Mesothelial cell of epicardium (in vitro differentiated cells): ENCODE measurements at places on chromosomes 4 and X. TPM values are rescaled to one million over a fixed set of nuclear protein-coding genes. Genes with fewer than 3 reads are reported as not detected.

Gene XAGE2
- total RNA-seq, result 15.3 to 23.0 TPM (median 22.5 TPM) in 3 replicates

Gene VCX
- total RNA-seq, result 0.41 TPM in 1 of 3 replicates, not detected in the others

Gene TMPRSS11D
- not detected in 3 replicates for total RNA-seq

Gene DUSP21
- total RNA-seq, result not detected in 3 replicates

Gene ZXDB
- total RNA-seq, result 9.0 to 9.7 TPM (median 9.4 TPM) in 3 replicates

Gene ARAP2
- total RNA-seq, result 15.4 to 16.6 TPM (median 16.0 TPM) in 3 replicates

Gene DCLK2
- 49.2 to 52.5 TPM (median 49.5 TPM) in 3 replicates for total RNA-seq

Gene MAGEC3
- 0.16 to 0.38 TPM (median 0.18 TPM) in 3 replicates for total RNA-seq

Gene CC2D2A
- 20.8 to 24.0 TPM (median 20.9 TPM) in 3 replicates for total RNA-seq

Gene TFDP3
- not detected in 3 replicates for total RNA-seq

Gene NRK
- 47.4 to 48.2 TPM (median 47.8 TPM) in 3 replicates for total RNA-seq

Gene NELFA
- total RNA-seq, result 53.0 to 55.8 TPM (median 55.8 TPM) in 3 replicates

GRCh38 chr4:54063737-54064316 is 578 bp downstream of the CHIC2 start:
- peak overlapping the region; percentile 96 for H3K27ac ChIP-seq
- H3K4me3 ChIP-seq, result peak overlapping the region; percentile 93
- DNase-seq, result peak; percentile 23
- H3K4me1 ChIP-seq, result peaks cover 41% of the 10 kb centered on the region

DNA sequence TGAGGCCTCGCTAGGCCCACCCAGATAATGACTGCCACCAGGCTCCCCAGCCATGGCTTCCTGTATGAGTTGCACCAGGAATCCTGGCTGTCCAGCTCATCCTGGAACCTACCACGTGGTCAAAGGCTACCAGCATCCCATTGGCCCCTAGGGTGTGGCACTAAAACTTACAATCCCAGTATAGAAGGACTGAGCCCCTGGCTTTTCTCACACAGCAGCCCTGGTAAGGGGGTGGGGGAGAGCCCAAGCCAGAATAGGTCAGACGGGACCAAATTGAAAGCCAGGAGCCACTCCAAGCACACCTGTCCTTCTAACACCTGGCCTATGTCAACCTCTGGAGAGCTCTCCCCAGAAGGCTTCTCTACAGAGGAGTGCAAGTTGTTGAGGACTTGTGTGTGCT is 269.3 kb upstream of the AGTR2 start:
- peaks cover 61% of the 10 kb centered on the region for H3K36me3 ChIP-seq
- no peak overlapping the region for H3K27ac ChIP-seq
- no peak overlapping the region for H3K4me3 ChIP-seq
- no peaks in the 10 kb centered on the region for H3K4me1 ChIP-seq

DNA sequence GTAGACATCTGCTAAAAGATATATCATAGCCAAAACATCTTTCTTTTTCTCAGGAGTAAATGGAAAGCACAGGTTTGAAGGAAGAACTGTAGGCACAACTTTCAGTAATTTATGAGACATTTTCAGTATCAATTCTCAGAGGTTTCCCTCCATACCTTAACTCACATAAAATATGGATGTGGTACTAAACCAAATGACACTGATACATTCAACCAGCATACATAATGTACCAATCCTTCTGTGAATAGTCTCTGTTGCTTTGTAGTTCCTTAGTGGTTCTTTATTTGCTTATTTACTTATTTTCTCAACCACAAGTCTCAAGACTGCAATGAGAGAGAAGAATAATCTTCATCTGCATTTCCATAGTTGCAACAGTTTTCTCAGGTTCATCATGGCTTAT is 96.1 kb downstream of the ARHGAP24 start:
- DNase-seq, result no peak
- H3K27ac ChIP-seq, result no peak overlapping the region
- H3K27me3 ChIP-seq, result no peaks in the 10 kb centered on the region
- no peaks in the 10 kb centered on the region for H3K4me1 ChIP-seq
- no peaks in the 10 kb centered on the region for H3K36me3 ChIP-seq

GRCh38 chr4:13678186-13678924 is 50.8 kb upstream of the BOD1L1 start:
- peaks cover 9% of the 10 kb centered on the region for H3K4me1 ChIP-seq
- H3K27ac ChIP-seq, result no peak overlapping the region

DNA sequence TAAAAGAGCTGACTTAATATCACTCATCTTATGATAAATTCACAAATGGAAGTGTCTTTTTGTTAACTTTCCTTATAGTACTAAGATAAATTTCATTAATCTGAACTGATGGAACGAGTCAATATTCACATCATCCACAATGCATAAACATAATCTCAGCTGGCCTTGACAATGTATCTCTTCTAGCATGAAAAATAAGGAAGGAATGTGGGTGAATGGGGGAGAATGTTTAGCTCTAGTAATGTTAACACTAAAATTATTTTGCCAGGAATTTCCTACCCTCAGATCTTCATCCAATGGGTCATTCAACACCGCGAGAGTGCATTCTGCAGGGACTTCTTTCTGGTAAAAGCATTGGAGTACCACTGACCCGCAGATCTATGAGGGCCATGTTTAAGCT is 15.8 kb downstream of the TRPC3 start:
- H3K27ac ChIP-seq, result no peak overlapping the region
- H3K4me3 ChIP-seq, result no peak overlapping the region
- peaks cover 2% of the 10 kb centered on the region for H3K4me1 ChIP-seq
- H3K27me3 ChIP-seq, result peaks cover 28% of the 10 kb centered on the region
- H3K36me3 ChIP-seq, result no peaks in the 10 kb centered on the region

DNA sequence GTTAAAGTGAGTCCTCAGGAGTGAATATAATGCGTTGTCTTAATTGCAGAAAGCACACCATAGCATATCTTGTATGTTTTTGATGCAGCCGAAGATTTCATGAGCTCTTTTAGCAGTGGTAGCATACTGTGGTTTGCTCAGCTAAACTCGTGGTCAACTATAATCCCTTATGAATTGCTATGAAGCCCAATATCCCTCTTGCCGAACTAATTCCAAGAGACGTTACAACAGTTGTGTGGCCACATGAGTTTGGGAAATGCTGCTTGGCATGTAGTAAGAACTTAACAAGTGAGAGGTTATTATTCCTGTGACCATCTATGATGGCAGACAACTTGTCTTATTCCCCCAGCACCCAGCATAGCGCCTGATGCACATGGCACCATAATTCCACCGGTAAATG is 30.7 kb downstream of the SYAP1 start:
- no peaks in the 10 kb centered on the region for H3K27me3 ChIP-seq
- H3K27ac ChIP-seq, result no peak overlapping the region
- H3K4me1 ChIP-seq, result peaks cover 4% of the 10 kb centered on the region
- H3K4me3 ChIP-seq, result no peak overlapping the region
- peaks cover 36% of the 10 kb centered on the region for H3K36me3 ChIP-seq
- no peak for DNase-seq

DNA sequence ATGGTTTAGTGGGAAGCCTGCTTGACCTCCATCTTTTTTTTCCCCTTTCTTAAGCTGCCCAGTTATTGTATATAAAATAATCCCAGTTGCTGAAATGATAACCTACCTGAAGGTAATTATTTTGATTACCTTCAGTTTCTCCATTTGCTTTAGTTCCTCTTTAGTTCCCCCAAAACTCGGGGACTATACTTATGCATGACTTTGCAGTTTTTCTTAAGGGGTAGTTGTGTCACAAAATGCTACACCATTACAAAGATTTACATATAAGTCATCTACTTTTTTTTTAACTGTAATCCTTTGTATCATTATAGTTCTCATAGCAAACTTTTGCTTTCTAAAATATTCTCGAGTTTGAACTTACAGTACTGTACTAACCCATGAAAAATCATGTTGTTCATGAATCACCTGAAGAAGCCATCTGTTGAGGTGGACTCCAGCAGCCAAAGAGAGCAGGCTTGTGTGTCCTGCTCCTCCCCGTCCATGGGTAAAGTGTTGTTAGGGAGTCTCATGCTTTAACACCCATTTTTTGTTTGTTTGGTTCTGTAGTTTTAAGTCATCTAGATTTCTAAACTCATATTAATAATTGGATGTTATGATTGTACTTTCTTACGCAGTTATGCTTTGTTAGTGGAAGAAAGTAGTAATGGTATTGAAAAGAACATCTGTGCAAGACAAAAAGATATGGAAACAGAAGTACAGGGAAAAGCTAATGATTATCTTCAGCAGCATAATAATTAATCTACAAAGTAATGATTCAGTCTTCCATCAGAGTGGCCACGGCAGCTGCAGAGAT is 34.6 kb downstream of the HADH start:
- no peaks in the 10 kb centered on the region for H3K27me3 ChIP-seq
- peaks cover 52% of the 10 kb centered on the region for H3K36me3 ChIP-seq
- DNase-seq, result no peak
- no peak overlapping the region for H3K4me3 ChIP-seq
- H3K4me1 ChIP-seq, result peaks cover 2% of the 10 kb centered on the region
- no peak overlapping the region for H3K27ac ChIP-seq

GRCh38 chrX:104310090-104310489 is 55.4 kb upstream of the ESX1 start:
- H3K4me3 ChIP-seq, result peak overlapping the region; percentile 46
- H3K36me3 ChIP-seq, result no peaks in the 10 kb centered on the region
- H3K27me3 ChIP-seq, result no peaks in the 10 kb centered on the region
- H3K27ac ChIP-seq, result no peak overlapping the region

DNA sequence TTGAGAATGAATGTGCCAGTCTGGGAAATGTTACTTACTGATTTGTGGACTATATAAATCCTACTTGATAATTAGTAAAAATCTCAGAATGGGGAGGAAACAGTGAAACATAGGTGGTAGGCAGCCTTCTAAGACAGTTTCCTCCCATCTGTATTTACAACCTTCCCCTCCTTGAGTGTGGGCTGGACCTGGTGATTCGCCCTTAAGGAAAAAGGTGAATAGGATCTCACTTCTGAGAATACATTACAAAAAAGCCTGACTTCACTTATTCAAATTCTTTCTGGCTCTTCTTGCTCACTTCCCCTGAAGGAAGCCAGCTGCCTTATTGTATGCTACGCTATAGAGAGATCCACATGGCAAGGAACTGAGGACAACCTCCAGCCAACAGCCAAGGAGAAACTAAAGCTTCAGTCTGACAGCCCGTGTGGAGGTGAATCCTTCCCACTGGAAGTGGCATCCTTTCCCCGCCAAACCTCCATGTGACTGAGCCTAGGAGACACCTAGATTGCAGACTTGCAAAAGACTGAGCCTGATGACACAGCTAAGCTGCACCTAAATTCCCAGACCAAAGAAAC is 585.0 kb downstream of the STPG2 start:
- no peaks in the 10 kb centered on the region for H3K4me1 ChIP-seq
- H3K4me3 ChIP-seq, result no peak overlapping the region
- DNase-seq, result no peak
- no peaks in the 10 kb centered on the region for H3K27me3 ChIP-seq
- no peak overlapping the region for H3K27ac ChIP-seq

- H3K4me1 ChIP-seq, result no peaks in the 10 kb centered on the region
- no peaks in the 10 kb centered on the region for H3K36me3 ChIP-seq
- no peaks in the 10 kb centered on the region for H3K27me3 ChIP-seq
- no peak overlapping the region for H3K27ac ChIP-seq
- H3K4me3 ChIP-seq, result no peak overlapping the region
These were observed 391.1 kb downstream of the STIM2 start for GRCh38 chr4:27251771-27252170.

GRCh38 chrX:28582511-28582910 is 4.7 kb upstream of the IL1RAPL1 start:
- H3K27ac ChIP-seq, result no peak overlapping the region
- H3K27me3 ChIP-seq, result no peaks in the 10 kb centered on the region
- no peak overlapping the region for H3K4me3 ChIP-seq
- H3K4me1 ChIP-seq, result peaks cover 8% of the 10 kb centered on the region

- H3K27me3 ChIP-seq, result peaks cover 10% of the 10 kb centered on the region
- no peak overlapping the region for H3K27ac ChIP-seq
- H3K36me3 ChIP-seq, result no peaks in the 10 kb centered on the region
- DNase-seq, result no peak
- no peak overlapping the region for H3K4me3 ChIP-seq
- H3K4me1 ChIP-seq, result peaks cover 23% of the 10 kb centered on the region
These were observed 1.9 kb downstream of the CXCL2 start for GRCh38 chr4:74097116-74097515.

GRCh38 chrX:54564936-54565335 is 34.9 kb downstream of the GNL3L start:
- no peaks in the 10 kb centered on the region for H3K4me1 ChIP-seq
- H3K27me3 ChIP-seq, result no peaks in the 10 kb centered on the region
- H3K36me3 ChIP-seq, result peaks cover 28% of the 10 kb centered on the region
- no peak for DNase-seq

GRCh38 chrX:38717871-38718270 is 83.4 kb upstream of the MID1IP1 start:
- H3K36me3 ChIP-seq, result no peaks in the 10 kb centered on the region
- H3K4me1 ChIP-seq, result no peaks in the 10 kb centered on the region
- no peak overlapping the region for H3K27ac ChIP-seq
- H3K27me3 ChIP-seq, result no peaks in the 10 kb centered on the region
- no peak for DNase-seq

DNA sequence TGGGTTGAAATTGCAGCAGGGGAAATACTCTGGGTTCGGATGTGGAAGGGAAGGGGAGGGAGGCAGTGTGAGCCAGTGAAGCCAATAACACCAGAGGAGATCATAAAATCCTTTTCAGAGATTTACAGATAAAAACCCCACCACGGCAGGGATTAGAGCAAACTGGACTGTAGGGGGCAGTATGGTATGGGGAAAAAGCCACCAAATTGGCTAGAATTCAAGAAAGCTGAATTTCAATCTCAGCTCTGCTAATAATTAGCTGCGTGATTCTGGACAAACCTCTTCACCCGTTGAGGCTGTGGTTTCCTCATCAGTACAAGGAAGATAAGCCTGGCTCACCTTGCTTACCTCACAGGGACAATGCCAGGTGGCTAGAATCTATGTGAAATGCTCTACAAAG is 108.1 kb downstream of the ATG4A start:
- H3K36me3 ChIP-seq, result peaks cover 7% of the 10 kb centered on the region
- H3K27me3 ChIP-seq, result no peaks in the 10 kb centered on the region
- no peak overlapping the region for H3K4me3 ChIP-seq
- peak overlapping the region; percentile 1 for H3K27ac ChIP-seq
- peaks cover 12% of the 10 kb centered on the region for H3K4me1 ChIP-seq

DNA sequence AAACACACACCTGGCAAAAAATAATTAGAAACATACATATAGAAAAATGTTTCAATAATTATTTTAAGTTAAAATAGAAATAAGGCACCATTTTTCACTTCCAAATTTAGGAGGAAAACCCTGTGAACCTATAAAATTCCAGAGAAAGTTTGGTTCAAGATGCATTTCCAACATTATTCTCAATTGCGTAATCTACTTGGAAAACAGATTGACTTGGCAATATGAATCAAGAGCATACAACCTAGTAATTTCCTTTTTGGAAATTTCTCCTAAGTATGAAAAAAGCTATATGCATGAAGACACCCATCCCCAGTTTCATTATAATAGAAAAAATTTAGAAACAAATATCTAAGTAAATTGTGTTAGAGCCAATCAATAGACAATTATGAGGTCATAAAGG is 242.9 kb downstream of the IQCM start:
- H3K4me1 ChIP-seq, result peaks cover 9% of the 10 kb centered on the region
- no peak overlapping the region for H3K4me3 ChIP-seq

- peaks cover 8% of the 10 kb centered on the region for H3K4me1 ChIP-seq
- H3K4me3 ChIP-seq, result no peak overlapping the region
- H3K27me3 ChIP-seq, result no peaks in the 10 kb centered on the region
- no peak for DNase-seq
- H3K36me3 ChIP-seq, result no peaks in the 10 kb centered on the region
These were observed 89.0 kb downstream of the EFNB1 start for GRCh38 chrX:68917799-68918198.

- H3K4me1 ChIP-seq, result peaks cover 15% of the 10 kb centered on the region
- no peak overlapping the region for H3K27ac ChIP-seq
- no peak overlapping the region for H3K4me3 ChIP-seq
- H3K36me3 ChIP-seq, result no peaks in the 10 kb centered on the region
These were observed 611.4 kb downstream of the KCTD8 start for GRCh38 chr4:43837171-43837570.

GRCh38 chr4:77176640-77177039 is 19.6 kb downstream of the CCNG2 start:
- no peak overlapping the region for H3K4me3 ChIP-seq
- peak overlapping the region; percentile 58 for H3K27ac ChIP-seq
- peaks cover 1% of the 10 kb centered on the region for H3K36me3 ChIP-seq
- peaks cover 35% of the 10 kb centered on the region for H3K4me1 ChIP-seq
- no peak for DNase-seq
- H3K27me3 ChIP-seq, result no peaks in the 10 kb centered on the region
